ENCODE measurements at places on chromosomes 4 and X. TPM values are rescaled to one million over a fixed set of nuclear protein-coding genes. Genes with fewer than 3 reads are reported as not detected.

JADE3 gene
- 3.9 TPM for total RNA-seq

SLC9B1 gene
- 1.2 TPM for total RNA-seq

KCNE5 gene
- 0.36 TPM for total RNA-seq

RASL11B gene
- total RNA-seq: not detected

MGAT4D gene
- not detected for total RNA-seq

GRID2 gene
- 0.63 TPM for total RNA-seq

AGA gene
- total RNA-seq: 39.0 TPM

CRLF2 gene
- not detected for total RNA-seq

SHROOM4 gene
- 1.4 TPM for total RNA-seq

TMEM255A gene
- total RNA-seq: not detected

ERVMER34-1 gene
- total RNA-seq: not detected

MAGEB3 gene
- not detected for total RNA-seq

SHROOM3 gene
- 18.0 TPM for total RNA-seq

FGB gene
- not detected for total RNA-seq

CENPVL3 gene
- not detected for total RNA-seq

FGG gene
- total RNA-seq: not detected

MAGEA11 gene
- not detected for total RNA-seq

PI4K2B gene
- total RNA-seq: 21.2 TPM

CTSO gene
- 17.4 TPM for total RNA-seq

RS1 gene
- not detected for total RNA-seq

USP26 gene
- total RNA-seq: not detected

NFKB1 gene
- 17.3 TPM for total RNA-seq

NKX6-1 gene
- total RNA-seq: 0.18 TPM

MAGED4B gene
- total RNA-seq: 23.8 TPM

SMARCA1 gene
- total RNA-seq: 110 TPM

PPBP gene
- total RNA-seq: not detected

F8A3 gene
- 0.72 TPM for total RNA-seq

GPR143 gene
- not detected for total RNA-seq

PRRG1 gene
- 15.3 TPM for total RNA-seq

PABPC1L2A gene
- total RNA-seq: not detected

PDS5A gene
- total RNA-seq: 123 TPM

SATL1 gene
- not detected for total RNA-seq

FMR1NB gene
- total RNA-seq: not detected

SSX3 gene
- total RNA-seq: not detected

NLGN4X gene
- 0.08 TPM for total RNA-seq

NDST4 gene
- not detected for total RNA-seq

FAM47A gene
- not detected for total RNA-seq

RTL5 gene
- 4.3 TPM for total RNA-seq

CLTRN gene
- not detected for total RNA-seq

HPGDS gene
- not detected for total RNA-seq

ODAPH gene
- total RNA-seq: not detected

XAGE2 gene
- not detected for total RNA-seq

RPS6KA6 gene
- total RNA-seq: 4.2 TPM

UGT2B11 gene
- total RNA-seq: not detected

TSPAN7 gene
- total RNA-seq: 0.82 TPM

KCND1 gene
- 0.81 TPM for total RNA-seq

BEX5 gene
- not detected for total RNA-seq

SASH3 gene
- not detected for total RNA-seq

ARHGAP36 gene
- total RNA-seq: not detected

FAM9C gene
- not detected for total RNA-seq

EDNRA gene
- total RNA-seq: 10.8 TPM

TRIM61 gene
- 2.5 TPM for total RNA-seq

ADGRG4 gene
- not detected for total RNA-seq

PCDH7 gene
- 172 TPM for total RNA-seq

AKAP4 gene
- under 0.01 TPM for total RNA-seq

Measured in fibroblast of the aortic adventitia (primary cell).